ENCODE measurements at places on chromosomes 16 and 17.

DNA sequence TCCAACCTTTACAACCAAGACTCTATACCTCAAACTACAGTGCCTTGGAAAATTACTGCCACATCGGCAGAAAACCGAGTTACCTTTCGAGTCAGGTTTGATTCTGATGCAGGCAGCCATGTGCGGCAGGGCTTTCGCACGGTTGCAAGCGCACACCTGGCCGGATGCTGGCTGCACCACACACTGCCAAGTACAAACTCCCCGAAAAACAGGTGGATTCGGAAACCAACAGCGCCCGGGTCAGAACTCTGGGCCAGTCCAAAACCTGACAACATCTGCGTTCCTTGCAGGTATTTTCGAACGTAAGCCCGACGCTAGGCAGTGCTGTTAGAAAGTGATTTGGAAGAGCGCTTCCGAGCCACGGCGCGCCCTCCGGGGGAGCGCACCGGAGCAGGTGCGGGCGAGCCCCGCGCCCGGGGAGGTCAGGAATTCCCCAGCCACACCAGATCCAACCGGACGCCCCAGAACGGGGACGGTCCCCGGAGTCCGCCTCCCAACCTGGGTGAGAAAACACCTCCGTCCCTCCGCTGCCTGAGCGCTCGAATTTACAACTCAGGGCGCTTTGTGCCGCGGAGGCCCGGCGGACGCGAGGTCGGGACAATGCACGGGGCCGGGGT, 1.2 kb downstream of the USP7 start:
- DNase-seq: peak; percentile 63

DNA sequence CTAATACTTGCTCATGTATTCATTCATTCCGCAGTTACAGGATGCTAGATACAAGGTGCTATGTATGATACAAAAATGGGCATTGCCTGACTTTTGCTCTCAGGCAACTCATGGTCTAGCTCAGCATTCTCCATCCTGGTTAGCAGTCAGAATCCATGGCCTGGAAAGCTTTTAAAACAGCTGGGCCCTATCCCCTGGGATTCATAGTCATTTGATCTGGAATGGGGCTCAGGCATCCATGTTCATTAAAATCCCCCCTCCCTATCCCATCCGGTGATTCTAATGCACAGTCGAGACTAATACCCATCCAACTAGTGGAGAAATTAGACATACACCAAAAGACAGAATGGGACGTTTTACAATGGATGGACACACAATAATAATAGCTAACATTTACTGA, 104.1 kb upstream of the TMEM132E start:
- no peak for DNase-seq

DNA sequence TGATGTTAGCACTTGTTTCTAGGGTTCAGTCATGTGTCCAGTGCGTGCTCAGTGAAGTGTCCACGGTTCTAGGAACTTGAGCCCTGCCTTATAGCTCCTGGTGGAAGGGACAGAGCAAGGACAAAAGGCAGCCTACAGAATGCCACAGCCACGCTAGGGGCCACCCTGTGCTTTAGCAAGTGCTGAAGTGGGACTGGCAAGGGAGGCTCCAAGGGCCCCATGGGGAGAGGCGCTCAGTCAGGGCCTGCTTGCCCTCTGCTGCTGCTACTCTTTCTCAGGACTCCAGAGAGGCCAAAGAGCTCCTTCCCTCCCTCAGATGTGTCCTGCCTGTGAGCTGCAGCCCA, 6.8 kb downstream of the NT5C start:
- DNase-seq: no peak

GRCh38 chr17:69702078-69702477, 287.6 kb downstream of the MAP2K6 start:
- no peak for DNase-seq

GRCh38 chr17:66317629-66318028, 15.2 kb downstream of the PRKCA start:
- DNase-seq: no peak

DNA sequence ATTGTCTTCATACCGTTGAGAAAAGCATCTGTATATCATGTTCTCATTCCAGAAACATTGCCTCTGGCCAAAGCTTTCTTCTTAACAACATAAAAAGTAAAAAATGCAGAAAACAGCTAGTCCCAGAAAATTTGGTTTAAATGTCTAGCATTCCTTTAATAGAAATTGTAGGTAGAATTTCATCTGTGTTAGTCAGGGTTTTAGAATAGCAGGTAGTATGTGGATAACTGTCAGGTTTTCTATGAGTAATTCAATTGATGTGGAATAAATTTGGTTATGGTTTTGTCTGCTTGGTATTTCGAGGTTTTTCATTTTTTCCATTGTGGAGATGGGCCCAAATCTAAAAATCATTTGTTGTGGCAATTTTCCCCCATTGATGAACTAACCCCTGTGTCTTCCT, 616.7 kb downstream of the KCNJ2 start:
- no peak for DNase-seq

DNA sequence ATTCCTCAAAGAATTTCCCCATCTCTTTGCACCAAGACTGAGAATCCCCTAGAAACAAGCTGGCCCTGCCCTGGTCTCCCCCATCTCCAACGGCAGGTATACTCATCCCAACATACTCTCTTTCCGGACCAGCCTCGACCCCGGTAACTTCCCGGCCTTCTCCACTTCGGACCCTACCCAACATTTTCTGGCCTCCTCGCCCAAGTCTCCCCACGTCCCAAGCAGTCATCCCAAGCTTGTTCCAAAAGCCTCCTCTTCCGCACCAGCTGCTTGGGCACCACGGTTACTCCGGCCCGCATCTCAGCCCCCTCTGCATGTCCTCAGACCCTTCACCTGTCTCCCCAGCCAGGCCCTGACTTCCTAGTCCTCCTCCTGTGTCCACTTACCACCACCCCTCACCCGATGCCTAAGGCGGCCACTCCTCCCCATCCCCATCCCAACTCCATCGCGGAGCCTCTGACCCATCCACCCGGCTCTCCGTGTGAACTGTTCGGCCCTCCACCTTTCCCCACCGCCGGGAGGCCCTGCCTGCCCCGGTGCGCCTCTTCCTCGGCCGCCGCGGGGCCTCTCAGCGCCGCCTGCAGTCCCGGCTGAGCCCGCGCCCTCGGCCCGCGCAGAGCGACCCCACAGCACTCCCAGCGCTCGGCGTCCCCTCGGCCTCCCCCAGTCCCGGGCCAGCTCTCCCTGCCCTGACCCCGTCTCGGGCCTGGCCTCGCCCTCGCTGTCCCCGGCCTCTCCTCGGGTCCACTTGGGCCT, 994 bp downstream of the PITPNA start:
- DNase-seq: peak; percentile 67

GRCh38 chr16:85398688-85399582, 214.2 kb upstream of the GSE1 start:
- no peak for DNase-seq

DNA sequence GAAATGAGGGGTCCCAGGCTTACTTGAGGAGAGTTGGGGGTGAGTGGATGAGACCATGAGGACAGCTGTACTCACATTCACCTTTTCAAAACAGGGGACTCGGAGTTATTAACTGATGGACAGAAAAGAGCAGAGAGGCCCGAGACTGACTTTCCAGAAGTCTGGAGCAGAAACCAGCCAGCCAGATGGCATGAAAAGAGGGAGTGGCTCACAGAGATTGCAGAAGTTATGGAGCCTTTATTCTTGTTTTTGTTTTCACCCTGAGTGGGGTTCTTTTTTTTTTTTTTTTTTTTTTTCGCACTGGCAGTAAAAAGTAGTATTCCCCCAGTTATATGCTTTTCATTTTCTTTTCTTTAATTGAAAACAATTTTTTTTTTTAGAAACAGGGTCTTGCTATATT, 18.9 kb downstream of the TVP23A start:
- DNase-seq: no peak

GRCh38 chr17:15963670-15964110, 18.8 kb downstream of the ADORA2B start:
- DNase-seq: no peak
